ENCODE measurements at places on chromosomes 2 and 18.

GRCh38 chr18:25517881-25518715 lies 166.1 kb upstream of the ZNF521 start:
- H3K27me3 ChIP-seq, result no peaks in the 10 kb centered on the region
- DNase-seq, result no peak
- H3K27ac ChIP-seq, result peak overlapping the region; percentile 80
- no peak overlapping the region for H3K4me3 ChIP-seq
- H3K36me3 ChIP-seq, result no peaks in the 10 kb centered on the region
- peaks cover 41% of the 10 kb centered on the region for H3K4me1 ChIP-seq

- no peaks in the 10 kb centered on the region for H3K27me3 ChIP-seq
- peaks cover 40% of the 10 kb centered on the region for H3K36me3 ChIP-seq
- H3K4me3 ChIP-seq, result no peak overlapping the region
- H3K4me1 ChIP-seq, result peaks cover 28% of the 10 kb centered on the region
Measured at GRCh38 chr2:54624591-54625071, 98.8 kb upstream of the EML6 start.

- DNase-seq, result no peak
- H3K36me3 ChIP-seq, result peaks cover 29% of the 10 kb centered on the region
- peaks cover 34% of the 10 kb centered on the region for H3K4me1 ChIP-seq
- no peaks in the 10 kb centered on the region for H3K27me3 ChIP-seq
Measured at GRCh38 chr2:45988879-45989278, 308.3 kb upstream of the EPAS1 start.

DNA sequence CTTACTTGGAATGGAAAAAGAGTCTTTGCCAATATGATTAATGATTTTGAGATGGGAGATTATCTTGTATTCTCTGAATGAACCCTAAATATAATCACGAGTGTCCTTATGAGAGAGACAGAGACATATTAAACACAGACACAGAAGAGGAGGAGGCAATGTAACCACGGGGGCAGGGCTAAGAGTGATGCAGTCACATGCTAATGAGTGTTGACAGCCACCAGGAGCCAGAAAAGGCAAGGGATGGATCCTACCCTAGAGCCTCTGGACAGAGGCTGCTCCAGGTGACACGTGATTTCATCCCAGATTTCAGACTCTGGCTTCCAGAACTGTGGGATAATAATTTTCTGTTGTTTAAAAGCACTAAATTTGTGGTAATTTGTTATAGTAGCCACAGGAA lies 679.6 kb downstream of the MBD2 start:
- DNase-seq, result no peak
- no peak overlapping the region for H3K27ac ChIP-seq
- H3K27me3 ChIP-seq, result no peaks in the 10 kb centered on the region
- H3K4me1 ChIP-seq, result no peaks in the 10 kb centered on the region
- no peaks in the 10 kb centered on the region for H3K36me3 ChIP-seq

GRCh38 chr2:11264818-11265217 lies 79.6 kb downstream of the ROCK2 start:
- DNase-seq, result no peak
- H3K4me3 ChIP-seq, result no peak overlapping the region
- peaks cover 21% of the 10 kb centered on the region for H3K4me1 ChIP-seq
- no peaks in the 10 kb centered on the region for H3K27me3 ChIP-seq
- no peak overlapping the region for H3K27ac ChIP-seq

- H3K36me3 ChIP-seq, result no peaks in the 10 kb centered on the region
- peak overlapping the region; percentile 90 for H3K27ac ChIP-seq
- H3K4me3 ChIP-seq, result no peak overlapping the region
Measured at GRCh38 chr2:112713585-112713925, 7.3 kb upstream of the NT5DC4 start.
